Esophagus squamous epithelium (tissue), 5 donors: ENCODE measurements at places on chromosomes 5 and 9.

- DNase-seq: no peak
Measured at GRCh38 chr5:96297867-96298266, 135.2 kb downstream of the PCSK1 start.

DNA sequence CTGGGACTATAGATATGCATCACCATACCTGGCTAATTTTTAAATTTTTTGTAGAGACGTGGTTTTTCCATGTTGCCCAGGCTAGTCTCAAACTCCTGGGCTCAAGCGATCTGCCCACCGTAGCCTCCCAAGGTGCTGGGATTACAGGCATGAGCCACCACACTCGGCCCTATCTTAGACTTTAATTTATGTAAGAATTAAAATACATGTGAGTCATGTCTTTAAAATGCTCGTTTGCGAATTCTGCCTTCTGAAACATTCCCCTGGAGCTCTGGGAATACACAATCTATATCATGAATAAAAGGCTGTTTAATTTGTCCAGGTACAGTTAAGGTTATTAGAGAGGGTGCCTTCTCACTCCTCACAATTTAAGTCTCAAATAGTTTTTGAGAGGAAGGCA, 32.8 kb downstream of the RHOBTB3 start:
- DNase-seq: no peak

- no peak for DNase-seq
Measured at GRCh38 chr9:121675969-121676822, 24.8 kb downstream of the DAB2IP start.

DNA sequence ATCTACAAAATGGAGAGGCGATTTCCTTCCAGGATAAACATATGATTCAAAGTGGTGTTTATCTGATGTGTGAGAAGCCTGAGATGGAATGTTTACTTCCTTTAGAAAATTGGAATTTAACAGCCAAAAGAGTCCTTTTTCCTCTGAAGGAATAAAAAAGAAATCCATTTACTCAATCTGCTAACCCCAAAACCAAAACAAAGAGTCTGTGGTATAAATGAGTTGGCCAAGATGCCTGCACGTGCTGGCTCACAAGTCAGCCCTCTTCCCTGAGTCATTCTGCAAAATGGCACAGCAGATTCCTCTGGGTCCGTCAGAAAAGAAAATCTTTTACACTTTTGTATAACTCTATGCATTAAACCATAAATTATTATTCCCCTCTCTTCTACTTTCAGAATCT, 60.8 kb downstream of the EBF1 start:
- DNase-seq: no peak

- DNase-seq: no peak
Measured at GRCh38 chr9:86659413-86660046, 287.8 kb downstream of the GAS1 start.

DNA sequence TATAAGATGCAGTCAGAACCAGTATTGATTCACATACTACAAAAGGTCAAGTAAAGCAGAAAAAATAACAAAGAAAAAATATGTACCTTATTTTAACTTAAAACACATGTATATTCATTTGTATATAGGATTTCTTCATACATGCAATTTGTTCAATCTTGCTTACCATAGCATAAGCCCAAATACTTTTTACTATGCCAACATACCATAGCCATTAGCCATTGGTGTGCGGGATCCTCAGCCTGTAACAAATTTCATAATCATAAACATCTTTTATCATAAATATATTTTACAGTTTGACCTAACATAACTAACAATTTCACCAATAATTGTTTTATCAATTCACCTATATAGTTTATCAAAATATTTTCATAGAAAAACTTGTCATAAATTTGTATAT, 51.1 kb downstream of the MPDZ start:
- DNase-seq: no peak

GRCh38 chr9:77166193-77166592, 11.1 kb upstream of the VPS13A start:
- DNase-seq: no peak

DNA sequence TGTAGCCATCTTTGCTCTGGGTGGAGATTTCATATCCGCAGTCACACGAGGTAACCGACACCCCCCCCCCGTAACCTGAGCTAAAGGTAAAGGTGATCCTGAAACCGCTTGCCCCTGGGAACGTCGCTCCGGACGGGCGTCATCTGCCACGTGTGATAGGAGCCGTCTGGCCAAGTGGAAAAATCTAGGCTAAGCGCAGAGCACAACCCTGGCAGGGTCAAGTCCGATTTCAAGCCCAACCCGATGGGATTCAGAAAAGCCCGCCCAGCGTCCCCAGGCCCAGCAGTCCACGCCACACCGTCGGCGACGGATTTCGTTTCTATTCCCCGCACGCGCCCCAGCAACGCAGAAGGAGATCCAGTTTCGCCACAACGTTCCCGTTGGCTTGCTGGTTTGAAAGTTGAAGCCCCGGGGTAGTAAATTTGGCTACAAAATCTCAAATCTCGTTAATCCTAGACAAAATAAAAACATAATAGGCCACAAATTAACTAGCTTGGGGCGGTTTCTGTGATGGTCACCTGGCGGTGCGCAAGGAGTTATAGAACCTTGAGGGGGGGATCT, 32.4 kb upstream of the NFIB start:
- no peak for DNase-seq

GRCh38 chr5:42894057-42894456, 82.4 kb upstream of the SELENOP start:
- no peak for DNase-seq

GRCh38 chr9:132441404-132441803, 31.4 kb downstream of the CFAP77 start:
- no peak for DNase-seq

DNA sequence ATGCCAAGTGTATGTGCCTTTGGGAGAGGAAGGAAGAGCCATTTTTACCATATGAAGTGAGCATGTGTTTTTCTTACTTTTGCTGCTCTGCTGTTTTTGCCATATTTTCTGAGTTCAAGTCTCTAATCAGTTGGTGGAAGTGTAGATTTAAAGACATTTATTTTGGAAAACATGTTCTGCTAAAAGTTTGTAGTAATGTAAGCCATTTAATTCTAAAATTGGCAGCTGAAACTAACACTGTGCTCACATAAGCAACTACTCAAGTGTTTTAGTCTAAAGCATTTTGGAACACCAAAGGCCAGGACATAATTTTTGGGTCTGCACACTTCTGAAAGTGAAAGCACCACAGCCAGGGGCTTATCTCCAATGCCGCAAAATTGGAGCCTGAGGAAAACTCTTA, 363.4 kb upstream of the ZNF608 start:
- DNase-seq: no peak

- DNase-seq: no peak
Measured at GRCh38 chr9:23598994-23599393, 227.0 kb downstream of the ELAVL2 start.

GRCh38 chr9:14380061-14380836, 66.3 kb upstream of the NFIB start:
- DNase-seq: no peak

DNA sequence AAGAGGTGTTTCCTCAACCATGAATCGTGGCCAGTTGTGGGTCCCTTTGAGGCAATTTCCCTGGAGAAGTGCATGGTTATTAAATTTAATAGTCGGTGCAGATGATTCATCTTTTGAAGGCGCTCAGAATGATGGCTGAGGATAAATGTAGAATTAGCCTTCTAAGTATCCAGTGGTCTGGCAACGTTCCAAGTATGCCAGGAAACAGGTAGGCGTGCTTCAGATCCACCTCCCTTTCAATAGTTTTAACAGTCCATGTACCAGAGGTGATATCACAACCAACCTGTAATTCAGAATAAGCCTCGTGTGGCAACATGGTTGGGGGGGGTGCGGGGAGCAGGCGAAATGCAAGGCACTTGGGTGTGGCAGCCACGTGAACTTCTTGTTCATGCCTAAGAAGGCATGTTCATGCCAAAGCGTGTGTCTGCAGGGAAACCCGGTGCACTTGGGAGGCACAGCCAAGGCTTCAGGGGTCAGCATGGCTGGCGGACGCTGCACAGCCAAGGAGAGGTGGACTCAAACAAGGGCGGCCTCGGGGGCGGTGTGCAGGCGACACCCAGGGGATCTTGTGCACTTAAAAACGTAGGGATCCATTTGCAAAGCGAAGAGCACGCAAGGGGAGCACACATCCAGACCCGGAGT, 5.2 kb upstream of the NKD2 start:
- no peak for DNase-seq

- DNase-seq: no peak
Measured at GRCh38 chr5:8299716-8300115, 430.8 kb downstream of the MTRR start.

- no peak for DNase-seq
Measured at GRCh38 chr5:14853685-14854084, 17.9 kb downstream of the ANKH start.

DNA sequence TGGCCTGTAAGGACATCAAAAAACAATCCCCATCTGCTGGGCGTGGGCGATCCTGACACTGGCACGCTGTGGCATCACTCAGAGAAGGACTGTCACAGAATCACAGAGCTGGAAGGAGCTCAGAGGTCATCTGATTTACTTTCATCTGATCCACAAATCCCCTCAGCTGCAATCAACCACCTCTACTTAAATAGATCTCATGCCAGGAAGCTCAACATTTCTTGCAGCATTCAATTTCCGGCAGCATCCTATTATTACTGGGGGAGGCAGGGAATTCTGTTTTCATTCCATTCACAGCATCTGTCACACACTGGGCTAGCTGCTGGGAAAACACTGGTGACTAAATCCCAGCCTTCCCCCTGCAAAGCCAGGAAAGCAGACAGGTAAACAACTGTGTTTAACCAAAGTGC, 38.3 kb downstream of the RETREG1 start:
- DNase-seq: no peak

DNA sequence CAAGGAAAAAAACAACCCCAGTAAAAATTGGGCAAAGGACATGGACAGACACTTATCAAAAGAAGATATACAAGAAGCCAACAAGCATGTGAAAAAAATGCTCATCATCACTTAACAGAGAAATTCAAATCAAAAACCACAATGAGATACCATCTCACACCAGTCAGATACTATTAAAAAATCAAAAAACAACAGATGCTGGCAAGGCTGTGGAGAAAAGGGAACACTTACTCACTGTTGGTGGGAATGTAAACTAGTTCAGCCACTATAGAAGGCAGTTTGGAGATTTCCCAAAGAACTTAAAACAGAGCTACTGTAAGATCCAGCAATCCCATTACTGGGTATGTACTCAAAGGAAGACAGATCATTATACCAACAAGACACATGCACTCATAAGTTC, 157.4 kb downstream of the EDIL3 start:
- no peak for DNase-seq

DNA sequence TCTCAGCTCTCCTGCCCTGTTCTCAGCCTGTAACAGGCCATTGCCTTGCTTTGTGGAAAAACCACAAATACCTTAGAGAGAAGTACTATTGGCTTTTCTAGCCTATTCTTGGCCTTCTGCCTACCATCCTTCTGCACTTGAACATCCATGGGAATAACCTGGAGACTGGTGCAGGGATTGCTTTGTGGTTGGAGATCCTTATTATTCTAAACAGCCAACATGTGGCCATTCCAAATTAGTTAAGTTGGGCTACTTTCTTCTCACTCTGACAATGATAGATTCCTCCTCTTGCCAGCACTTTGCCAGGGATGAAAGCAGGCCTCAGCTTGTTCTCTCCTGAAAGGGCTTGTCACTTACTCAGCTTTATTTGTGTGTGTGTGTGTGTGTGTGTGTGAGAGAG, 240.4 kb downstream of the GLIS3 start:
- no peak for DNase-seq
